T-helper 9 cell (primary cell): ENCODE measurements at places on chromosomes 7 and 10.

- no peak for DNase-seq
Measured at GRCh38 chr7:43782768-43783555, 24.5 kb downstream of the BLVRA start.

- DNase-seq: no peak
Measured at GRCh38 chr10:93081834-93082233, 8.1 kb downstream of the CYP26A1 start.

GRCh38 chr10:31757831-31758230 lies 170.8 kb downstream of the ARHGAP12 start:
- DNase-seq: no peak

- DNase-seq: no peak
Measured at GRCh38 chr7:99562114-99562784, 3.8 kb downstream of the ZNF655 start.

DNA sequence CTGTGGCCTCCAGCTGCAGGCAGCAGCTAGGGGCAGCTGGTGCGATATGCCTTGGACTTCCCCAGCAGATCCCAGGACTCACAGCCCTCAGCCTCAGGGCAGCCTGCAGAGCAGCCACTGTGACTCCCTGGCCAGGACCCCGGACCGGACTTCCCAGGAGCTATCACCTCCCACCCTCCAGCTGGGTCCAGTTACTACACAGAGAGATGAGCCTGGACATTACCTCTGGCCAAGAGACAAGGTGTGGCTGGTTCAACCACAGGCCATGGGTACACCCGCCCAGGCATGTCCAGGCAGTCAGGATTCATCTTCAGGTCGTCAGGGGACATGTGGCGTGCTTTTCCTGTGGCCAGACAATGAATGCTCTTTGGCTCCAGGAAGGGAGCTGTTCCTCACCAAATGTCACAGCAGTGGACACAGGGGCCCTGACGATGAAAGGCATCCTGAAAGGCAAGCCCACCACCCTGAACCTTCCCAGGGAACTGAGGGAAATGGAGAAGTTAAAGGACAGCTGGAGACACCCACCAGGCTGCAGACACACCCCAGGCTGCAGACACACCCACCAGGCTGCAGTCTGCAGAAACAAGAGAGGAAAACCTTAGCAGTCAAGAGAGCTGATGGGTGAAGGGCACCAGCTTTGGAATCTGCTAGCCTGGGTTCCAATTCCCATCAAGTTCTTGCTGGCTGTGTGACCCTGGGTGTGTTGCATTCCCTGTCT lies 25.8 kb upstream of the NANOS1 start:
- no peak for DNase-seq

DNA sequence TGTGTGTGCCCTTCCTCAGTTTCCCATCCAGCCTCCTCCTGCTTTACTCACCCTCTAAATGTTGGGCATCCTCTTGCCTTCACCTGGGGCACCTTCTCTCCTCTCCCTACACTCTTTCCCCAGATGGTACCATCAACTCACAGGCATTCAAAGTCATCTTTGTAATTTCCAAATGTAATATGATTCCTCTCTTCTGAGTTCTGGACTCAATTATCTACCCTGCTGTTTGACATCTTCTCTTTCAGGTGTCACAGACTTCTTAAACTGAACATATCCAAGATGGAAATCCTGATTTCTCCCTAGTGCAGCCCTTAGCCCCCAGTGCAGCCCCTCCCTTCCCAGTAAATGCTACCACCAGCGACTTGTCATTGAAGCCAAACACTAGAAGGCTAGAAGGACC lies 422.8 kb downstream of the KCNMA1 start:
- no peak for DNase-seq

GRCh38 chr7:30164567-30164966 lies 29.8 kb downstream of the MTURN start:
- no peak for DNase-seq

DNA sequence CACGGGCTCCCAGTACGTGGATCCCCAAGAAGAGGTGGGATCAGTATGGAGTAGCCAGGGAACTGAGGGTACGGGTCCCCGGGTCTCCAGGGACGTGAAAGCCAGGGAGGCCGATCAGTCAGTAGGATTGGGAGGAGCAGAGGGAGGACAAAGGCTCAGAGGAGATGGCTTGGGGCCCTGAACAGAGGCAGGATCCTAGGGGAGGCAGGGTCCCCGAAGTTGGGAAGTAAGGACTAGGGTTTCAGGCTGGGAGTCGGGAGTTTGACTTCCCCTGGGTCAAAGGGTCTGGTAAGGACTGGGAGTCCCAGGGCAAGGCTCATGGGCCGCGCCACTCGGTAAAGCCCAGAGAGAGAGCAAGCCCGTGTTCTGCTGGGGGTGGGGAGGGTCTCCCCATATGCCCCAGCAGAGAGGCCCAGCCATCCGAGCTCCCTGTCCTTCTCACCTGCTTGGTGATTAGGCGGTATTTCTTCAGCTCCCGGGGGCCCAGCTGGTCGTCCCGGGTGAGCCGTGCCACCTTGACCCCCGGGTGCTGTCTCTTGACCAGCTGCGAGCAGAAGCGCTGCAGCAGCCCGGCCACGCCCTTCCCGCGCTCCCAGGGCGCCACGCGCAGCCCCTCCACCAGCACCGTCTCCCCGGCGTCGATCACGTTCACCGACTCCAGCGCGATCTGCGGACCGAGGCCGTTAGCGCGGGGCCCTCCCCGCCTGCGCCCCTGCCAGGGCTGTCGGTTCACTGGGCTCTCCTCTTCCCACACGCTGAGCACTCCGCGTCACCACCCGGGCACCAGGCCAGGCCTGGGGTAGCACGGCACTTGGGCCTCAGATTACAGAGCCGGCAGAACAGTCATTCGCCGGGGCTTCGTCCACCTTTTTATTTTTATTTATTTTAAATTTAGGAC lies 7.0 kb downstream of the NAT16 start:
- no peak for DNase-seq

- no peak for DNase-seq
Measured at GRCh38 chr7:117803476-117803875, 69.8 kb downstream of the CTTNBP2 start.

DNA sequence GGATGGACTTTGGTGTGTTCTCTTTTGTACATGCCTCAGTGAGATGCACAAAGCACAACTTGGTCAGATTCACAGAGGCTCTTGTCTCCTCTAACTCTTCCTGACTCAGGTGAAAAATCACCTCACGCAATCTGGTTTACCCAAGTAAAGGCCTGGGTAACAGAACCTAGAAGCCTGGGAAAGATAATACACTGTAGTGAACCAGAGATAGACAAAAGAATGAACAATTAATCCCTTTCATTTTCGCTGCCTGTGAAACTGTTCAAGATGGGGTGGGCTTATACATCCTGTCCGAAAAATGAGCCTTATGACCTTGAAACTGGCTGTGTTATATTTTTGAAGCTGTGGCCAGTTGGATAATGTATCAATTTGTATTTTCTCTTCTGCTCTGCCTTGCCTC lies 678.9 kb upstream of the TEX47 start:
- DNase-seq: no peak

DNA sequence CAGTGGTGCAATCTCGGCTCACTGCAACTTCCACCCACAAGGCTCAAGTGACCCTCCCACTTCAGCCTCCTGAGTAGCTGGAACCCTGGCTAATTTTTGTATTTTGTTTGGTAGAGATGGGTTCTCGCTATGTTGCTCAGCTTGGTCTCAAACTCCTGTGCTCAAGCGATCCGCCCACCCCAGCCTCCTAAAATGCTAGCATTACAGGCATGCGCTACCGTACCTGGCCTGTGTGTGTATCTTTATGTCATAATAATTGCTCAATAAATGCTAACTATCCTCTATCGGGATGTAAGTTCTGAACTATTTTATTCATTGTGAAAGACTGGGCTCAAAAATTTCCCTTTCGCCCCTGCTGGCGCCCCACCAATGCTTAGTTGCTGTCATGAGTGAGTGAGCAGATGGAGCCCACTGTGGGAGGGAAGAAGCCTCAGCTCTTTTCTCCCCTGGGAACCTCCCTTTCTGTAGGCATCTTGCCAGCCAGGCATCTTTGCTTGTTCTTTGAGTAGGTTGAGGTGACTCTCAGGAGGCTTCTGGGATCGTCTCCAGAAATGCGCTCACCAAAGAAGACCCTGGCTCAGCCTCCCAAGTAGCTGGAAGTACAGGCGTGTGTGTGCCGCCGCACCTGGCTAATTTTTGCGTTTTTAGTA lies 38.3 kb downstream of the CAMK1D start:
- DNase-seq: no peak

GRCh38 chr7:151218170-151218569 lies 7.9 kb upstream of the H2BK1 start:
- DNase-seq: no peak

DNA sequence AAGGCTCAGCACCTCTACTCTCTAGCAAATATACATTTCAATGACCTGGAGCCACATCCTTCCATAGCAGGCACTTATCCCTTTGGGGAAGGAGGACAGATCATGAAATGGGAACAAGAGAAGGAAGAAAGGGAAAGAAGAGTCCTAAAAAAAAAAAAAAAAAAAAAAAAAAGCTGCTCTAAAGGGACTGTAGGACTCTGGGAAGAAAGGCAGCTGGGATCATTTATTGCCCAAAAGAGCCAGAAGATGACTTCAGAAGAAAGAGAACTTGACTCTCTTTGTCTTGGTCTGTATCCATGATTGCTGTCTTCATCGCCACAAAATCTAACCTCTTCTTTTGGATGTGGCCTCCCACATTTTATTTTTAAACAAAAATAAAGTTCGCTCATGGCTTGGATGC lies 203.6 kb upstream of the CELF2 start:
- no peak for DNase-seq

DNA sequence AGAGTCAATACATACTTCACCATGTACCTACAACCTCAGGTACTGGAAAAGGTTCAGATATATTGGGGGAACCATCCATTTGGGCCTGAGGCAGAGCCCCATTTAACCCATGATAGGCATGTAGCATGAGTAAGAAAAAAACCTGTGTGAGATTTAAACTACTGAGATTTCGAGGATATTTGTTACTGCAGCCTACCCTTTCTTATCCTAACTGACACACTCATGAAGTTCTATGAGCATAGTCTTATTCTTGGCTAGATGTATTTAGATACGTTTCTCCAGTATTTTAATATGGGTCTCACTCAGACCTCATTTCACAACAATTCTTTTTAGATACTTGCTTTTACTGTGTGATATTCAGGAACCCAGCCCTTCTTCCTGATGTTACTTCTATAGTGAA lies 39.3 kb downstream of the GHRHR start:
- no peak for DNase-seq

- no peak for DNase-seq
Measured at GRCh38 chr7:118877187-118877586, 652.7 kb downstream of the ANKRD7 start.

GRCh38 chr7:24786306-24786705 lies 29.0 kb upstream of the GSDME start:
- DNase-seq: no peak

GRCh38 chr10:98012644-98013043 lies 17.8 kb downstream of the CRTAC1 start:
- no peak for DNase-seq

DNA sequence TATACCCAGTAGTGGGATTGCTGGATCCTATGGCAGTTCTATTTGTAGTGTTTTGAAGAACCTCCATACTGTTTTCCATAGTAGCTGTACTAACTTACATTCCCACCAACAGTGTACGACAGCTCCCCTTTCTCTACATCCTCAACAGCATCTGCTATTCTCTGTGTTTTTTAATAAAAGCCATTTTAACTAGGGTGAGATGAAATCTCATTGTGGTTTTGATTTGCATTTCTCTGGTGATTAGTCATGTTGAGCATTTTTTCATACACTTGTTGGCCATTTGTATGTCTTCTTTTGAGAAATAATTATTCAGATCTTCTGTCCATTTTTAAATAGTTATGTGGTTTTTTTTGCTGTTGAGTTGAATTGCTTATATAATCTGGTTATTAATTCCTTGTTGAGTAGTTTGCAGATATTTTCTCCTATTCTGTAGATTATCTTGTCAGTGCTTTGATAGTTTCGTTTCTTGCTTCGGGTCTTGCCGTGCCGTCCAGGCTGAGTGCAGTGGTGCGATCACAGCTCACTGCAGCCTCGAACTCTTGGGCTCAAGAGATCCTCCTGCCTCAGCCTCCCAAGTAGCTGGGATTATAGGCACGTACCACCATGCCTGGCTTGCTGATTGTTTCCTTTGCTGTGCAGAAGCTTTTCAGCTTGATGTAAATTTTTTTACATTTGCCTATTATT lies 12.0 kb downstream of the MTG1 start:
- no peak for DNase-seq

DNA sequence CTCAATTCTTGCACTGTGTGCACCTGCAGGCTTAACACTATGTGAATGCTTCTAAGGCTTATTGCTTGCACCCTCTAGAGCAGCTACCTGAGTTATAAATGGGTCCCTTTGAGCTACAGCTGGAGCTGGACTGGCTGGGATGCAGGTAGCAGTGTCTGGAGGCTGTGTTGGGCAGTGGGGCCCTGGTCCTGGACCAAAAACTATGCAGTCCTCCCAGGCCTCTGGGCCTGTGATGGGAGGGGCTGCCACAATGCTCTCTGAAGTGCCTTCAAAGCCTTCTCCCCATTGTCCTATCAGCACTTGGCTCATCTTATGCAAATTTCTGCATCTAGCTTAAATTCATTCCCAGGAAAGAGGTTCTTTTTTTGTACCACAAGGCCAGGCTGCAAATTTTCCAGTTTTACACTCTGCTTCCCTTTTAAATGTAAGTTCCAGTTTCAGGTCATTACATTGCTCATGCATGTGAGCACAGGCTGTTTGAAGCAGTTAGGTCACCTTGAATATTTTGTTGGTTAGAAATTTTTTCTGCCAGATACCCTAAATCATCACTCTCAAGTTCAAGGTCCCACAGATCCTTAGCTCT lies 26.0 kb downstream of the KBTBD2 start:
- DNase-seq: no peak

- DNase-seq: no peak
Measured at GRCh38 chr10:98415731-98416119, 743 bp upstream of the PYROXD2 start.

DNA sequence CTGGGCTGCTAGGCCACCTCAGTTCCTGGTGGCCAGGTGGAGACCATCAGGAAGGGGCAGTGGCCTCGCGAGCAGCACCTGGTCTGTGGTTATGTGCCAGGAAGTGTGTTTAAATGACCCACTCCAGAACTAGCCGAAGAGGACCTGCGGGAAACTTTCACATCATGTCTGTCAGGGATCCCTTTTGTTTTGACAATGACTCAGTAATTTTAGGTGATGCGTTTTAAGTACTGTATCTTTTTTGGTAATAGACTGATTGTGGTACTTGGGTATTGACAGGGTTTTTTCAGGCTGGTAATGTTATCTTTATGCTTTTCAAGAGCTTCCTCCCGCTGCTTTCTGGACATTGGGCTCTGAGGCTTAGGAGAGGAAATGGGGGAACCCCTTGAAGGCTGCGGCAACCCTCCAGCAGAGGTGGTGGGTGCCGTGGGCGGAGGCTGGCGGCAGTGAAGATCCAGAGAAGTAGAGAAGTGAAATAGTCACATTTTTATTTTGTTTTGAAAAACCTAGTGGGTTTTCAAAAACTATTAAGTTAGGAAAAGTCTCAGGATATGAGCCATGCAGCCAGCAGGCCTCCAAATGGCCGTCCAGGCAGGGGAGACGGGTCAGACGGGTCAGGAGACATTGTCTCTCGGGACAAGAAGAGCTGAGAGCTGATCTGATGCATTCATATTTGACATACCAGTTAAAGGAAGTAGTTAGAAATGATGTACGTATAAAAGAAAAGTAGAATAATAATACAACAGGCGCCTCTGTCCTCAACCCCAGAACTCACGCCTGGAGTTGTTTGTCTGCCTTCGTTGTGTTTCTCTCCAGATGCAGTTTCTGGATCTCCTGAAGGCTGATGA lies 27.7 kb downstream of the PPP2R2D start:
- no peak for DNase-seq

- no peak for DNase-seq
Measured at GRCh38 chr10:84944187-84944586, 615.8 kb downstream of the CCSER2 start.
